NCI-H510A treated with DMSO at 0.1 percent for 48 hours (cell line): ENCODE measurements at places on chromosomes 7 and 10.

- no peak for DNase-seq
Measured at GRCh38 chr7:75878312-75878768, 494 bp upstream of the RHBDD2 start.

GRCh38 chr10:74164716-74165529 is 13.9 kb downstream of the ADK start:
- DNase-seq, result no peak

DNA sequence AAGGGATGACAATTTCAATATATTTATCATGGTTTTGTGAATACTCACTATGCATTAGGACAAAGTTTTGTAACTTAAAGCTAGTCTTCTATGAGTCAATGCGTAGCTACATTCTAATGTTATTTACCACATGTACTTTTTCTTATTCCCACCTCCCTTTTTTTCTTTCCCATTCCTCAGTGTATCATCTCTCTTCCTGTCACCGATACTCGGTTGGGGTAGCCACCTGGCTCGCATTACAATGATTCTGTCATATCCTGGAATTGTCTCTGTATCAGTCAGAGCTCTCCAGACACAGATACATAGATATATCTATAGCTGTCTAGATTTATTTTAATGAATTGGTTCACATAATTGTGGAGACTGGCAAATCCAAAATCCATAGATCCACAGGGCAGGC is 9.8 kb upstream of the RALA start:
- no peak for DNase-seq

DNA sequence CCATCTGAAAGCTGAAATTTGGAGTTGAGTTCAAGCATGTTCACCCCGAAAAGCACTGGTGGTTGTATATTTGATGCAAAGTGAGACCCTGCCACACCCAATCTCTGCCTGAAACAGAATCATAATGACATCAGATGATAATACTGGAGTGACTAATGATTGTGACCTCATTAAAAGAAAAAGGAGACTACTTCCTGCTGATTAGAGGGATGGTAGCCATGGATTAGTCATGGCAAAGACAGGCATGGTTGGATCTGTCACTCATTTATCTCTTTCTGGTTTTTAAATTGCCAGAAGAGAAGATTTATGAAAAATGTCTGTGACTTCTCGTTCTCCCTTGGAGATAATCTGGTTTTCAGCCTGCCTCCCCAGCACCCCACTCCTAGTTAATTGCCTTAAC is 101.2 kb downstream of the BAMBI start:
- no peak for DNase-seq

DNA sequence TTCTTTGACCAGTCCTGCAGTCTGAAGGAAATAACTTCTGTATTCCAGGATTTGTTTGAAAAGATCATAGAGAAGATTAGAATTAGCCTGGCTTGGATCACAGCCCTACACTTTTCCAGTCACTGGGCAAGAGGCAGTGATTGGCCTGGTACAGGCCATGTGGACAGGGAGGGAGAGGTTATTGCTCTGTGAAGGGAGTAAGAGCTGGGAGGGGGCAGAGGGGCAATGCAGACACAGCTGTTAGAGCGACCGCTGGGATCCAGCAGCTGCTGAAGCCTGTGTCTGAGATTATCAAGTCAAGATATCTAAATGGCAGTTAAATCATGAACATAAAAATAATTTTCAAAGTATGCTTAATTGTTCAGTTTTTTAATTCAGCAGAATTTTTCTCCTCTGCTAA is 257.3 kb downstream of the SDK1 start:
- DNase-seq, result no peak

DNA sequence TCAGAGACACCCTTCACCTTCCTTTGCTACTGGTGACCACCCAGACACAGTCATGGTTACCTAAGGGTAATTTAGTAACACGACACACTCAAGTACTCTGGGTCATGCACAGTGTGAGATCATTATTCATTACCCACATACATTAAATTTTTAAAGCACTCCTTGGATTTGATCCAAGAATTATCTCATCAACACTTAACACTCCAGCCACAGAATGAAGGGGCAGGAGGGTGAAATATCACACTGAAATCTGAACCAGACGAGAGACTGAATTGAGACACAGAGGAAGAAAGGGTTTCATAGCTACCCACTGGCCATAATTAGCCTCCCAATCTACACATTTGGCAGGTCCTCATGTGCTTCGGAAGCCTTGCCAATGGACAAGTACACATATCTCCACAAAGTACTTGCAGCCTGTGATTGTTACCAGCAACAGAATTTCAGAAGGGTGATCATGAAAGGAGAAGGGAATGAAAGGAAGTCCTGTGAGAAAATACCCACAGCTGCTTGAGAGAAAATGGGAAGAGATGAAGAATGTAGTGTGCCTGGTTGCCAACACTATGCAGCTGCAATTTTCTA is 189.3 kb downstream of the POLR1F start:
- DNase-seq, result peak; percentile 77

GRCh38 chr7:52749880-52750279 is 285.6 kb upstream of the POM121L12 start:
- DNase-seq, result no peak

GRCh38 chr10:118990326-118990725 is 39.2 kb upstream of the NANOS1 start:
- peak; percentile 38 for DNase-seq

DNA sequence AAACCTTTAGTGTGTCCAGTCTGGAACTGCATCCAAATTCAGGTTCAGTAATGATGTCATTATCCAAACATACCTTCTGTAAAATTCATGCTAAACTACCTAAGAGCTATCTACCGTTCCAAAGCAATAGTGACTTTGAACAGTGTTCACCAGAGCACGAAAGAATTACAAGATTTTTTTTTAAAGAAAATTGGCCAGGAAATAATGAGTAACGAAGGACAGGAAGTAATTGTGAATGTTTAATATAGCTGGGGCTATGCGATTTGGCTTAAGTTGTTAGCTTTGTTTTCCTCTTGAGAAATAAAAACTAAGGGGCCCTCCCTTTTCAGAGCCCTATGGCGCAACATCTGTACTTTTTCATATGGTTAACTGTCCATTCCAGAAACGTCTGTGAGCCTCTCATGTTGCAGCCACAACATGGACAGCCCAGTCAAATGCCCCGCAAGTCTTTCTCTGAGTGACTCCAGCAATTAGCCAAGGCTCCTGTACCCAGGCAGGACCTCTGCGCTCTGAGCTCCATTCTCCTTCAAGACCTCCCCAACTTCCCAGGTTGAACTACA is 694 bp upstream of the FAS start:
- no peak for DNase-seq

DNA sequence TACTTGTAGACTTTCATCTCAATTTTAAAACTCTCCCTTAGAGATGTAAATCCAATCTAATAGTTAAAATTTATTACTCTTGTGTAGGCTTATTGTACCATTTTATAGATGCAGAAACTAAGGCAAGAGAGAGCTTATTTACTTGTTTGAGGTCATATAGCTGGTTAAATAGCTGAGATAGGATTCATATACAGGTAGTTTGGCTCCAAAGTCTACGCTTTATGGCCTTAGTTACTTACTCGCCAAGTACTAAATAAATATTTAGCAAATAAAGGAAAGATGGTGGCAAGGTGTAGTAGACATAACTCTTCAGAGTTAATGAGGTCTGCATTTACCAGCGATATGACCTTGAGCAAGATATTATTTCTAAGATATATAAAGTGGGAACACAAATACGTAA is 86.8 kb downstream of the HBP1 start:
- DNase-seq, result no peak

- no peak for DNase-seq
Measured at GRCh38 chr7:294440-295154, 4.6 kb downstream of the FOXL3 start.

- DNase-seq, result no peak
Measured at GRCh38 chr7:10121631-10122030, 852.0 kb upstream of the PHF14 start.

DNA sequence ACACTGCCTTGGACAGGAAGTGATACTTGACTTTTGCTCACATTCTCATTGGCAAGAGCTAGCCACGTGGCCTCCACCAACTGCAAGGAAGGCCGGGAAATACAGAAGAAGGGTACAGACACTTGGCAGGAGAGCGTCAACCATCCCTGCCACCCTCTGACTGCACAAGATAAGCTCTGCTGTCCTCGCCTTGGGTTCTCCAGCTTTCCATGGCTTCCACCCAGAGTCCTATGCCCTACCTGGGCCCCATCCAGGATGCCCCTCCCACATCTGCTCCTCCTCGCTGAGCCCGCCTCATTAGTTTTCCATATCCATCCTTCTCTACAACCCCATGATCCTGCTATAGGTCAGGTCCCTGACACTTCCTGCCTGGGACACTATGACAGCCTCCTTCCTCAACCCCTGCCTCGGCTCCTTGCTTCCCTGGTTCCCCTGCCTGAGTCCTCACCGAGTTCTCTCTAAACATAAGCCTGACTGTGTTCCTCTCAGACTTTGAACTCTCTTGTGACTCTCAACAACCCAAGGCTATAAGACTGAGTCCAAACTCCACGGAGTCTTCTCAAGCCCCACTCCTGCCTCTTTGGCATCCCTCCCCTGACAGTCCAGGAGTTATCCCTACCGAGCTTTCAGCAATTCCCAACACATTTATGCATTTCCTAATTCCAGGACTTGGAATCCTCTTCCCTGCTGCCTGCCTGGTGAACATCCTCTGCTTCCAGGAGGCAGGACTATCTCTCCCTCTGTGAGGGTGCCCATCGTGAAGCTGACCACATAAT is 23.2 kb upstream of the GDF10 start:
- DNase-seq, result no peak

GRCh38 chr10:95605163-95605562 is 44.0 kb upstream of the SORBS1 start:
- no peak for DNase-seq

- DNase-seq, result no peak
Measured at GRCh38 chr7:98266840-98267239, 14.6 kb upstream of the BRI3 start.

- DNase-seq, result no peak
Measured at GRCh38 chr10:74081941-74082718, 68.5 kb downstream of the AP3M1 start.
